Hematopoietic multipotent progenitor cell treated with erythropoietin and hydrocortisone succinate and interleukin-3 and kit ligand, for 6 days (in vitro differentiated cells): ENCODE measurements at places on chromosomes 5 and 9.
A peak's percentile ranks its signal among the peaks of the same experiment; 100 is the strongest.

GRCh38 chr5:69451941-69452647 lies 37.2 kb downstream of the MARVELD2 start:
- DNase-seq, result no peak

- no peak for DNase-seq
Observed at GRCh38 chr5:175866377-175866907, 4.9 kb upstream of the CPLX2 start.

DNA sequence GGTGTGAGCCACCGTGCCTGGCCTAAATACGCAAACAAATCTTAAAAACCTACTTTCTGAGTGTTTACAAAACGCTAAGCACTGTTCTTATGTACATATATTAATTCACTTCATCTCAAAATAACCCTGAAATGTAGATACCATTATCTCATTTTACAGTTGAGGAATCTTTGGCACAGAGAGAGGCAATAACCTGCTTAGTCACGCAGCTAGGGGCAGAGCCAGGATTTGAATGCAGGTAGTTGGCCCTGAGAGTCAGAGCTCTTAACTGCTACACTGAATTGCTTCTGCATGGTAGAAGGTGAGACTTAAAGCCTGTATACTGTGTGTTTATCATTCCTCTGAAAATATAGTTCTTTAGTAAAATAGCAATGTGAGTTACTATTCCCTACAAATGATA lies 21.9 kb downstream of the ARHGEF37 start:
- peak; percentile 77 for DNase-seq

DNA sequence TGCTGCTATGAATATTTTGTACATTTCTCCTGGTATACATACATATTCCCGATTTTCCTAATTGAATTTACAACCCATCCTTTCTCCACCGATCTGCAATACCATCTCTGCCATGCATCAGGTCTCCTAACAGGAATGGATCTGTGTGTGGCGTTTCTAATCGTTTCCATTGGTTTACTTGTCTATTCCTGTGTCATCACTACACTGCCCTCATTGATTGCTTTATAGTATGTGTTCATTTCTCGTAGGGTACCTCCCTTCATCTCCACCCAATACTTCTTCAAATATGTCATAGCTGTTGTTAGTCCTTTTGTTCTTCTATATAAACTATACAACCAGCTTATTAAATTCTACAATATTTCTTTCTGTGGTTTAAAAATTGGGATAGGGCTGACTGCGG lies 7.1 kb upstream of the OR2S2 start:
- no peak for DNase-seq

DNA sequence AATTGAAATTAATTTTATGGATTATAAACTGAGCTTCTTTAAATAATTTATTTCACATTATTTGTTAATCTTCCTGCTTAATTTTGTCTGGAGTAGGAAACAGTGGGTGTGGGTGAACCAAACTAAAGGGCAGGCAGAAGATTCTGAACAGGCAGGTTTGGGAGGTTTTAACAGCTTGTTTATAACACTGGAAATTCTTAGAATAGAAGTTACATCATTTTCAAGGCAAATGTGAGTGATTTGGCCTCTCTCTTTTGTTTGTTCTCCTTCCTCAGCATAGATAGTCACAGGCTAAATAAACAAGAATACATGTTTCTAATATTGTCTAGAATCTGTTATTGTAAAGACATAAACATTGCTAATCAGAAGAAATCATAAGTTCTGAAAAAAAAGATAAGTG lies 970.9 kb upstream of the NUDT12 start:
- DNase-seq, result no peak

DNA sequence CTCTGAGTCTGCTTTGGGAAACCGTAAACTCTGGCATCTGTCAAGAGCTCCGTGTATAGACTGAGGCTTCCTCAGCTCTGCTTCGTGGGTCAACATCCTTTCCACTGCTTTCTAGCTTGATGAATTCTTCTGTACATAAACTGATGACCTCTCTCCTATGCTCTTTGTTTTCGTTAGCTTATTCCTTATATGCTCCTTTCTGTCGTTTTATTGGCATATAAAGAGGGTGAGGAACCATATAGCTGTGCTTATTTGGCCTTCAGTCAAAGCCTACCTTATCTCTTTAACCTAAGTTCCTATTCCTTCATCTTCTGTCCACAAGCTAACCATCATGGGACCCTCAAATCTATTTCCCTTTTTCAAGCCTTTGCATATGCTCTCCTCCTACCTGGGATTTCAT lies 39.4 kb upstream of the CARTPT start:
- no peak for DNase-seq

GRCh38 chr5:113354055-113354454 lies 80.7 kb downstream of the TSSK1B start:
- DNase-seq, result no peak

- DNase-seq, result no peak
Observed at GRCh38 chr9:133754688-133755227, 16.6 kb upstream of the SARDH start.

DNA sequence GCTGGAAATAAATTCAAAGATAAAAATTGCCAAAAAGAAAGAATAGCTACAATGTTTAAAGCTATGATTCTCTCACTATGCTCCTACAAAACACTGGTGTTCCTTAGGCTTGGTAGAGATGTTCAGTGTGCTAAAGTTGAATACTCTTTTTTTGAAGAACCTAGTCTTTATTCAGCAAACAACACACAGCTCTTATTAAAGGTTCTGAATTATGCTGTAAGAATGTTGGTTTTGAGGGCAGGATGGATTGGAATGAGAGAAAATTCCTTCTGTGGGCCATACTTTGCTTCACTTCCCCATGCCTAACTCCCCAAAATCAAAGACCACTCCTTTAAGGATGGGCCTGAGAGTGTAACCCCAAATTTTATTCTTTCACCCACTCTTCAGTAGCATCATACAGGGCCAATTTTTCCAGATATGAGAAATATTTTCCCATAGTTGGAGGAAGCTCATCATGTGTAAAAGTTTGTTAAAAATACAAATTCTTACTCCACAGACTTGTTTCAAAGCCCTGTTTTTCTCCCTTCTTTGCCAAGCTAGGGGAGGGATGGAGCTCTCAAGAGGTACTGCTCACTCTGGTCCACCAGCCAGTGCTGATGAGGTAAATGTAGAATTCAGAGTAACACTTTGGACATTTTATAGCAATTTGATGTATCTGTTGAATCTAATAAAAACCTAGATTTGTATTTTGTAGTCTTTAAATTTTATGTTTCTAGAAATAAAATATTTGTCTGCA lies 99.3 kb downstream of the GDNF start:
- DNase-seq, result no peak
